ENCODE measurements at places on chromosomes 5 and 9.

DNA sequence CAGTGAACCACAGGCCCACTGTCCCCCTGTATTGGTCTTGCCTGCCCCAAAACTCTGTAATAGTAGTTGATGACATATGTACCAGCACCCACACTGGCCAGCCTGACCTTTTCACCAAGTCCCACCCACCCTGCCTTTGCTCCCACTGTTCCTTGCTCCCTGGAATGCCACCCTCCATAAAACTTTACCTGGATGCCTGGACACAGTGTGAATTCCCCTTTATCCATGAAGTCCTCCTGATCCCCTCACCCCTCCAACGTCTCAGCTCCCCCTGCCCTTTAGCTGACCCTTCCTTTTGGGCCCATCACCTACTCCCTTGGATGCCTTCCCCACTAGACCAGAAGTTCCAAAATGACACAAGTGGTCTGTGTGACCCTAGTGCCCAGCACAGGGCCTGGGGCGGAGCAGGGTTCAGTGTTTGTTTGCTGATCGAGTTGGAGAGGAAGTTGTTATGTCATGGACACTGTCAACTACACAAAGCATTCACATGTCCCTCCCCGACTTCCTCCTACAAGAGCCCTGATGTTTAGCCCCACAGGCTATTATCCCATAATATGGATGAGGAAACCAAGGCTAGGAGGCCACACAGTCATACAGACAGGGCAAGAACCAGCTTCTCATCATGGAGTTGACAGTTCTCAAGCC, 16.1 kb downstream of the AMBP start:
- no peak for DNase-seq

- no peak for DNase-seq
These were observed 182.3 kb downstream of the MACROH2A1 start for GRCh38 chr5:135216471-135217343.

DNA sequence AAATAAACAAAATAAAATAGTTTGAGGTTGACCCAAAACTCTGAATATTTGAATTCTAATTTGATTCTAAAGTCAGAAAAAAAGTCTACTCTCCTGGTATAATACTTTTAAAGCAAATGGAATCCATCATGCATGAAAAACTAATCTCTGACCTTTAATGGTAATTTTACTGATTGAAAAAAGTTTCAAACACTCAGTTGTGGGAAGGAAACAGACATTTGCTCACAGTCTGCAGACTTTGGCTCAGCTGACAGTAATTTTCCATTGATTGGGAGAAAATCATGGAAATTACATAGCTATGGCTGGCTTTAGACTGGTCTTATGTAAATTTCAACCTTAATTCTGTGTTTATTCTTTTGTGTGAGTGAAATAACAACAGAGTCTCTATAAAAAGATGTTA, 574.3 kb downstream of the PDE4D start:
- DNase-seq, result no peak

DNA sequence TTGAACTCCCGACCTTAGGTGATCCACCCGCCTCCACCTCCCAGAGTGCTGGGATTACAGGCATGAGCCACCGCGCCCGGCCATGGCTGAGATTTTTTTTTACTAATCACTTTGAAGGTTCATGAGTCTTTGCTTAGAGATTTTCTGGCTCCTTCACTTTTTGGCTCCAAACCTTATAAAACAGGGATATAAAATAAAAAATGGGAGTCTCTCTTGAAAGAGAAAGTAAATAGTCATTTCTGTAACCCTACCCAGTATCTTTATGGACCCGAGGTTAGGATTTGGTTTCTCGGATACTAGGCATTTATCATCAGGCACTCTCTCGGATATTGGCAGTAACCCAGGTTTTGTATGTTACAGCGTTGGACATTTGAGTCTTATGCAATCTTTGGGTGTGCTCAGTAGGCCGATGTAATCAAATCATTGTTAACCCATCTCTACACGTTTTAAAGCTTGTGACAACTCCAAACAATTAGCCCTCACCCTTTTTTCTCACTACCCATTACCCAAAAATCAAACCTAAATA, 25.3 kb downstream of the STXBP1 start:
- no peak for DNase-seq

GRCh38 chr5:93164690-93165089, 416.3 kb downstream of the NR2F1-AS1 start:
- no peak for DNase-seq

DNA sequence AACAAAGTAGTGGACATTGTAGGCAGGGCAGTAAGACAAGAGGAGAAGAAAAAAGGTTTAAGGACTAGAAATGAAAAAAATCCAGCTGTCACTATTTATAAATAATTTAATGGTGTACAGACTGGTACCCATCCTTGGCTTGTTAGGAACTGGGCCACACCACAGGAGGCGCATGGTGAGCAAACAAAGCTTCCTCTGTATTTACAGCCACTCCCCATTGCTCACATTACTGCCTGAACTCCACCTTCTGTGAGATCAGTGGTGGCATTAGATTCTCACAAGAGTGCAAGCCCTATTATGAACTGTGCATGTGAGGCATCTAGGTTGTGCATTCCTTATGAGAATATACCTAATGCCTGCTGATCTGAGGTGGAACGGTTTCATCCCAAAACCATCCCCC, 62.6 kb upstream of the DMAC1 start:
- DNase-seq, result no peak

GRCh38 chr5:50953290-50953689, 286.9 kb downstream of the PARP8 start:
- no peak for DNase-seq

- DNase-seq, result no peak
These were observed 118.4 kb downstream of the NXNL2 start for GRCh38 chr9:88653406-88653805.

DNA sequence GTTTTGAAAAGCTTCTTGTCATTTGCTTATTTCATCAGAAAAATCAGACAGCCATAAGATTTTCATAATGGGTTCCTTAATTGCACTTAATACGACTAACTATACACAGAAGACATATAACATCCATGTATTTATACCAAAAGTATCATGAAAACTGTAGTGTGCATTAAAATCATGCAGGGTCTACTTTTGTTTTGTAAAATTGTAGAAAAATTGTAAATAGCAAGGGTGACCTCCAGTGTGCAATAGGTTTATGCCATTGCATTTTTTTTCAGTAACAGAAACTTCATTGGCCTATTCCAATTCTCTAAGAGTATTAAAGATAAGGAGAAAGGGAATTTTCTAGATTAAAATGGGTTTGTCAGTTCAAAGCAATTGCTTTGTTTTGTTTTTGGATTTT, 307.6 kb downstream of the KIAA0825 start:
- no peak for DNase-seq

DNA sequence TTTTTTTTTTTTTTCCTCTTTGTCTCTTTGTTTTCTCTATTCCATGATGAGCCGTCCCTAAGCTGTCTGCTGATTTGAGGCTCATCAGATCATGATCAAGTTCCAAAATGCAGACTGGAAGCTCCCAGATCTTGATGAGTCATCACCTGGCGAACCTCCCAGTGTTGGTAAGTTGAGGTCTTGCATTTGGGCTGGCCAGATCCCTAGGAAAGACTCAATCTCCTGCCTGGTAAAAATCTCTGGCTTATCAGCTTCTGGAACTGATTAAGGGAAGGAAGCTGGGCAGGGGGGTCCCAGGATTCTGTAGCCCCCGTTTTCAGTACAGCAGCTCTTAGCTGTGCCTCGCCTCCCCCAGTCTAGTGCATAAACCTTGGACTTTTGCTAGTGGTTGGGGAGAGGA, 69.0 kb downstream of the TSPAN17 start:
- no peak for DNase-seq

GRCh38 chr9:13688990-13689600, 409.6 kb upstream of the MPDZ start:
- DNase-seq, result no peak

DNA sequence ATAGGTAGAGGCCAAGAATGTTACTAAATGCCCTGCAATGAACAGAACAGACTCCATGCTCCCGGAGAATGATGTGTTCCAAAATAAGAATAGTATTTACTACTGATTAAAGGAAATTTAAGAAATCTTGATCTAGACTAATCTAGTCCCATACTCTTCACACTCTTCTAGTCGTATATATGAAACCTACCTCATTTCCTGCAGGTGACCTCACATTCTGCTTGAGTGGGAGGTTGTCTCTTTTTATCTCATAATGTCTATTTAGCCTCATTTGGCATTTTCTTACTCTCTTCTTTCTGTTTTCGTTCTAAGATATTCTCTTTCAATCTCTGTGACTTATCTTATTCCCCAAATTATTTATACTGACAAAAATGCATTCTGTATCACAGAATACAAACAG, 9.2 kb upstream of the SHOC1 start:
- DNase-seq, result no peak

- no peak for DNase-seq
These were observed 586.5 kb upstream of the PTPRD start for GRCh38 chr9:11199335-11199734.

- no peak for DNase-seq
These were observed 216.2 kb upstream of the ACTBL2 start for GRCh38 chr5:57698802-57699201.

DNA sequence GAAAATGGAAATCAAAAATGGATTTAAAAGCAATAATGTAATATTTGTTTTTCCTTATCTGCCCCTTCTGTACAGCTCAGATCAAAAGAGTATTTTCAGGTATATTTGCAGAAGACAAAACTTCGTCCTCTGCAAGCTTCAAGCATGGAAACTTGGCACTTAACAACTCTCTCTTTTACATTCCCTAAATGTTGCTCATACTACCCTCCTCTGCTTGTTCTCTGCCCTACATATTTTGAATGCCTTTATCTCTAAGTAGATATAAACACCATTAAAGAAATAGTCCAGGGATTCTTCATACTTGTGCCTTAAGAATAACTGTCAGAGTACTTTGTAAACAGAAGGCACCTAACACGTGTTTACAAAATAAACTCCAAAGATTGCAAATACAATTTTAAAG, 19.2 kb upstream of the SMC2 start:
- no peak for DNase-seq

DNA sequence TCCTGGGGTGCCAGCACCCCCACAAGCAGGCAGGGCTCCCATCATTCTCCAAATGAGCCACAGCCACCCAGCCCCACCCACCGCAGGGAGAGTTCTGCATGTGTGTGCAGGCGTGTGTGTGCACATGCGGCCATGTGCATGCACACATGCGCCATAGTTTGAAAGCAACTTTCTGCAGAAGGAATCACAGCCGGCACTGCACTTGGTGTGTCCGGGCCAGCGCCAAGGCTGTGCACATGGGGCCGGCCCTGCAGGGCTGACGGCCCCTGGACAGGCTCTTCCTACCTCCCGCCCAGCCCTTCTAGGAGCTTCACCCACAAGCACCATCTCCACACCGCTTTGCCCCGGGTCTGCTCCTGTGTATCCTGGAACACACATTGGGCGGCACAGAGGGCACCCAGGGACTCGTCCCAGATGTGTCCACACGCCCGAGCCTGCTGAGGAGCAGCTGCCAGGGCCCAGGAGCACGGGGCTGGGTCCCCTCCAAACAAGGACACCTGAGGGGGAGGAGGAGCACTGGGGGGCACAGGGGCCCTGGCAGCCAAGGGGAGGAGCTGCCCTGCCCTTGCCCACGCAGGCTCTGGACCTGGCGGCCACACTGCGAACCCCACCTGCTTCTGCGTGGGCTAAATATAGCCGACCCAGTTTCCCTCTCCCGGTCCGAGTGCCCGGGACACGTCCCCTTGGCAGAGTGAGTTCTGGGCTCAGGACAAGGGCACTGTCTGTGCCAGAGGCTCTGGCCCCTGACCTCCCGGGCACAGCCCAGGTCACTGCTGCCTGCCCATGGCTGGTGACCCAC, 19.1 kb downstream of the TPPP start:
- no peak for DNase-seq

DNA sequence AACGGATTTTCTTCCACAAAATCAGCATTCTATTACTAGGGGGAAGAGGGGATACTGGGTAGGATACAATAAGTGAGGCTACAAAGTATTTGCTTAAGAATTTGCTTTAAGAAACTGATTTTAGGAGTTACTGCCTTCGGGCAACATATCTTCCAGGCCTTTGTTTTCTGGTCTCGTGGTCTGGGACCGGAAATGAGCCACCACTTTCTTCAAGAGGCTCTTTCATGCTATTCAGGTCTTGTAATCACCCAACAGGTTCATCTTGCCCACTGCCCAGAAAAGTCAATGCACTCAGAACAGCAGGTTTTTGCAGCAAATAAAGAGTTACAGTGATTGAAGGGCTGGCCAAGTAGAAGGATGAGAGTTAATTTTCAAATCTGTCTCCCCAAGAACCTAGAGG, 6.6 kb upstream of the AOPEP start:
- no peak for DNase-seq

DNA sequence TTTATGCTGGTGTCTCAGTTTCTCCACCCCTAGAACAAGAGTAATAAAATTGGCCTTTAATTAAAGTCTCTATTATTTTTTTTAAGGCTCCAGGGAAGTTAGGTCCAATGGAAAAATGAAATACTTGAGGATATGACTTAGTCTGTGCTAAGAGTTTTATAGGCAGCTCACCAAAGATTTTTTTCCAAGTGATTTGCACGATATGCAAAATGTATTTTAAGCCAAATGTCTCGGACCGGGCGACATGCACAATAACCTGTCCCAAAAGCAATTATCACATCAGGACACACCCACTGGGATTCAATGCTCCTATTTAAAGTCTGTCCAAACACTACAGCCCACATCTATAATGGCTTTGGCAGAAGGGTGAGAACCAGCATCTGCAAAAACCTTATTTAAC, 136.1 kb upstream of the ANKH start:
- DNase-seq, result no peak

- no peak for DNase-seq
These were observed 296.8 kb upstream of the ANKH start for GRCh38 chr5:15168358-15168757.

GRCh38 chr5:36156619-36157018, 4.7 kb downstream of the SKP2 start:
- no peak for DNase-seq

- DNase-seq, result no peak
These were observed 5.7 kb downstream of the NIPBL start for GRCh38 chr5:36882250-36882649.

- no peak for DNase-seq
These were observed 301 bp upstream of the IL4 start for GRCh38 chr5:132673488-132673887.

DNA sequence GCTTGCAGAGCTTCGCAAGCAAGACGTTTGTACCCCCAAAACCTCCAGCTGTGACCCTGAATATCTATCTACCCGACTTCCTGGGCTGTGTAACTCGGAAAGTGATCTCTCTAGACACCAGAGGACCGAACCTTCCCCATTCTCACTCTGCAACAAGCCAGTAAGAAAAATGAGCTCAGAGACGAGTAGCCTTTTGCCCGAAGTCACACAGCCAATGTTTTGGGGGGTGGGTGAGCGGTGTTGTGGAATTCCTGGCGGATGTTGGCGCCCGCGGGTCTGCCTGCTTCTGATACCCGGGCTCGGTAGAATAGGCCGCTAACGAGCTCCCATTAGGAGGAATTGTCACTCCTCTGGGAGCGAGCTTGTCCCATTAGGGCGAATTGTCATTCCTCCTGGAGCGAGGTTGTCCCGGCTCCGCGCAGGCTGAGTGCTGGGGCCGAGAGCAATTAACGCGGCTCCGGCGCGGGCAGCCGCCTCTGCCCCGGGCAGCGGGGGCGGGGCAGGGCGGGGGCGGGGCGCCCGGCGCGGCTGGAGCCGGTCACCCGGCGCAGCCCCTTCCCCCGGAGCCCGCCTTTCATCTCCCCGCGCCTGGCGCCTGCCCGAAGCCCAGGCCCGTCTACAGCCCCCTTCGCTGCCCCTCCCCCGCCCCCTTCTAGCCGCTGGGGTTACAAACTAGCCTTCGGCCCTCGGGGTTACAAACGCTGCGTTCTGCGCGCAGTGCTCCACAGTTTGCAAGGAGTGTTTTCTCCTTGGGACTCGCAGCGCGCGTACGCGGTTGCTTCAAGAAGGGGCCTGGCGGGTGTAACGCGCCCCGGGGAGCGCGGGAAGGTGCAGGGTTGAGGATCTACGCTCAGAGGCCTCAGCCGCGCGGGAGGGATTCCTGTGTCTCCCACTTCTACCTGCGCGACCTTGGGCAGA, 3.5 kb upstream of the MSX2 start:
- DNase-seq, result no peak
